Activated T-cell treated with anti-CD3 and anti-CD28 coated beads for 48 hours (primary cell): ENCODE measurements at places on chromosomes 1 and 21.

GRCh38 chr1:227572752-227573151 is 9.4 kb downstream of the ZNF678 start:
- no peak for DNase-seq

DNA sequence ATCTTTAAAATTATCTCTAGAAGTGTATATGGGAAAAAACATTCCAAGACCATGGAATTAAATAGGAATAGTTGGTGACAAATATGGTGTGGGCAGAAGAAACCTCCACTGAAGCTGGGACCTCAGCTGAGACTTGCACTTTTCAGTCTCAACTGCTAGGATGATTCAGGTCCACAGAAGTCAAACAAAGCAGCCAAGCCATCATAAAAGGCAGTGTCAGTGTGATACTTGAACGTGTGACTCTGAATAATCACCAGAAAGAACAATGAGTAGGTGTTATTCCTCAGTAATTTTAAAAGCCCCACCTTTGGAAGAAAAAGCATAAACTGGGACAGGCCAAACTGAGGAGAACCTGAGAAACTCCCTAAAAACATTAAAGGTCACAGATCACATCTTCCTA is 90.7 kb downstream of the ZNF281 start:
- no peak for DNase-seq

DNA sequence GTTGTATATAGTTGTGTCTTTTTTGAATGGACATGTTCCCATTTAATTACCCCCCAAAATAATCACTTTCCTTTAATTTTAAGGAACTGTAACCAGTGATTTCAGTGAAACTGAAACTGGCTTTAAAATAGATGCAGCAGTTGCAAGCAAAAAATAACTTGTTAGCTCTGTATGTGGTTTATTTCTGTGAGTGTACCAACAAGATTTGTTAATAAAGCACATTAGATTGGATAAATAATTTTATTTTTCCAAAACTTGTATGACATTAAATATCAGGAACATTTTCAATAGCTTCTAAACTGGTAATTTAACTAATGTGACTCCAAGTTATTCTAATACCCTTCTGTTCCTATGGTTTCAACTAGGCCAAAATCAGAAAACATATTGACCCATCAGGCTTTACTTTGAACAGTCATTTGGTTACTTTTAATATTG is 184.3 kb upstream of the CACYBP start:
- DNase-seq, result no peak

GRCh38 chr1:52098139-52098871 is 42.2 kb downstream of the BTF3L4 start:
- DNase-seq, result no peak

GRCh38 chr1:230700132-230700531 is 13.8 kb downstream of the AGT start:
- DNase-seq, result no peak

DNA sequence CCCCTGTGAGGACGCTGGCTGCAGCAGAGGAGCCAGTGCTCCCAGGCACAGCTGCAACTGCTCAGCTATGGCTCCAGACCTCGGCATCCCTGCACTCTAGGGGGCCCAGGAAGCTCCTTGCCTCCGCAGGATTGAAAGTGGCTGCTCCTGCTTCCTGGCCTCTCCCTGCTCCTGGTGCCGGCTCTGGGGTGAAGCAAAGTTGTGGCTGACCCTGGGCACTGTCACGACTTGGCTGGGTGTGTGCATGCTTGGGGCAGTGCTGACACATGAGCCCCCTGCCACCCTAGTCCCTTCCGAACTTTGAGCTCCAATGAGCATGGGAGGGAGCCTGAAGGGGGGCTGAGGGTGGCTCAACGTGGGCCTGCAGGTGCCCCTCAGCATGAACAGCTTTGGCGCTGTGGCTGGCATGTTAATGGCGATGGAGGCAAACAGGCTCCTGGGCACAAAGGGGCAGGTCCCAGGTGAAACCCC is 1512.2 kb downstream of the KCNT2 start:
- no peak for DNase-seq

DNA sequence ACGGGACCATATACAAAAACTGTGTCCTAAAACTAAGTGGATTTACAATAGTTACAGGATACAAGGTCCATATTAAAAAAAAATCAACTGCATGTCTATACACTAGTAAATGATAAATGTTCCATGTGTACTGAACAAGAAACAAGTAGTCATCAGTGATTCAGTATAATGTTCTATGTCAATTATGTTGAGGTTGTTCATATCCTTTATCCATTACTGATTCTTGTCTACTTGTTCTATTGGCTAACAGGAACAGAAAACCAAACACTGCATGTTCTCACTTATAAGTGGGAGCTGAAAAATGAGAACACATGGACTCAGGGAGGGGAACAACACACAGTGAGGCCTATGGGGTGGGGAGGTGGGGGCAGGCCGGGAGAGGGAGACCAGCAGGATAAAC is 90.5 kb downstream of the CDC42BPA start:
- DNase-seq, result no peak

- no peak for DNase-seq
These were observed 10.5 kb downstream of the C1orf116 start for GRCh38 chr1:207021876-207022596.

DNA sequence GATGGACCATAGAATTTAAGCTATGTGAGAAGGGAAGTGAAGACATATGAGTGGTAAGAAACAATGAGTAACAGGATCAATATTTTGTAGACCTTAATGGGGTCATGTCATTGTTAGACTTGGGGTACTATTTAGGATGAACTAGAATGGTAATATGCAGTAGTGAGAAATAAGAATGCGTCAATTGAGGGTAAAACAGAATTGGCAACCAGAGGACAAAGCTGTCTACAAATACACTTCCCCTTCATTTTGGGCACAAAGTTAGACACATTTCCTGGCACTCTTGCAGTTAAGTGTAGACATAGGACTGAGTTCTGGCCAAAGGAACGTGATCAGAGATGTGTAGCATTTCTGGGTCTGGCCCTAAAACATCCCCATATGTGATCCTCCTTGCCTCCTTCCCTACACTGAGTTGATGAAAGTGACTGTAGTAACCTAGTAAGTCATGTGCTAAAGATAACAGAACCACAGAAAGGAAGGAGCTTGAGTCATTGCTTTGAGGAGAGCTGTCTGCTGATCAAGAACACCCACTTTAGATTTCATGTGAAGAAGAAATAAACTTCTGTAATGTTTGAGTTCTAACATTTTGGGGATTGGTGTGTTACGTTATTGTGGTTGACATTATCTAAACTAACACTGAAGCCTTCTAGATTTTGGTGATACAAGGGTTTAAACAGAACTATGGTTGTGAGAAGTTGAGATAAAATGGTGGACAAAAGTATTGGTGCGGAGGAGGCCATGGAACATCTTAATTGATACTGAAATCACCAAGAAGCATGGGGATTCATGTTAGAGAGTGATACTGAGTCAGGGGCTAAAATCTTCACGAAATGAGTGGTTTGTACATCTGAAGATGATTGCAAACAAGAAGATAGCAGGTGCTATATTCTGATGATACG is 41.7 kb downstream of the CD55 start:
- DNase-seq, result no peak

DNA sequence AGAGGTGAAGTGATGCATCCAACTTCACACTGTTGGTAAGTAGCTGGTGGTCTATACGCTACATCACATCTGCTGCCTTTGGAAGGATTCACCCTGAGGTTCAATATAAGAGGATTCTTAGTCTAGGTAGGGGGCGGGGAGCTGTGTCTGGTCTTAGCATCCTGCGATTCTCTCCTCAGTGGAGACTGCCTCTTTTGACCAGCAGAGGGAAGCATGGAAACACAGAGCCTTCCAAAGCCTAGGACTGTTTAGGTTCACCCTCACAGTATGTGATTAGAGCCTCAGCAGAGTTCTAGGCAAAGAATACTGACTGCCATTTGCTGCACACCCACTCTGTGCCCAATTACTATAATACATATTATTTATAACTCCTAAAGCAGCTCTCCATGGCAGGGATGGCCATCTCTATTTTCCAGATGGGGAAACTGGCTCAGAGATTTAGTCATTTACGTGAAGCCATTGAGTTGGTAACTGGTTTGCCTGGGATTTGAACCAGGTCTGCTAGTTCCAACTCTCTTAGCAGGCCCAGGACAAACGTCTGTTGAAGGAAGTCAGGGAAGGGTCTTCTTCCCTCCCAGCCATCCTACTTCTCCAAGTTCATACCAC is 28.9 kb upstream of the EFCAB14 start:
- no peak for DNase-seq

DNA sequence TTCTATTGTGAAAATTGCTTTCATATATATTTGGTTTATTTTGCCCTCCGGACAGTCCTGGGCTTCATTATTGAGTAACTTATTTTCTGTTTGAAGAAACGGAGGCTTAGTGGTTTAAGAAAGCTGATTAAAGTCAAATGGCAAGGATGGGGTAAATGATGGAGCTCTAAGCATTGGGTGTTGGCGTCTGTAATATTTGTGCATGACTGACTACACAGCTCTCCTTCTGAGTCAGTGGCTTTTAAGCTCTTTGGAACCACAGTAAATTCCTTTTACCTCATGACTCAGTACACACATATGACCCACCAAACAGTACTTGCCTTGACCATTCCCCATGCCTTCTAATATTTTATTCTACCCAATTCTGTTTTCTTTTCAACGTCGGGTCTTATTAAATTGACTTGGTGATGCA is 21.0 kb downstream of the B3GALT5 start:
- no peak for DNase-seq

- no peak for DNase-seq
These were observed 28.8 kb downstream of the PIK3C2B start for GRCh38 chr1:204465546-204466415.

GRCh38 chr1:68795956-68796355 is 299.1 kb upstream of the DEPDC1 start:
- DNase-seq, result no peak

GRCh38 chr1:47690341-47691250 is 252.8 kb downstream of the FOXD2 start:
- no peak for DNase-seq

- no peak for DNase-seq
These were observed 25.8 kb downstream of the OSBPL9 start for GRCh38 chr1:51642739-51643142.

- no peak for DNase-seq
These were observed 78.2 kb upstream of the ARHGAP29 start for GRCh38 chr1:94315552-94316116.

- DNase-seq, result no peak
These were observed at the start of gene KLHDC7A for GRCh38 chr1:18480315-18481189. KLHDC7A (plus strand) TSS chr1:18480930; CDS start chr1:18480982, 52 bp downstream.

- DNase-seq, result no peak
These were observed 25.8 kb upstream of the CAPZB start for GRCh38 chr1:19511116-19511515.
